A549 treated with dexamethasone at 1 μM for 4 hours (cell line): ENCODE measurements at places on chromosomes 3 and 15. TPM values are rescaled to one million over a fixed set of nuclear protein-coding genes. Genes with fewer than 3 reads are reported as not detected.

Gene TM2D3
- total RNA-seq = 25.8 to 32.4 TPM (median 30.3 TPM) in 5 replicates

Gene ARGFX
- total RNA-seq = not detected in 5 replicates

Gene C2CD4A
- 0.11 to 0.14 TPM (median 0.12 TPM) in 5 replicates for total RNA-seq

Gene PAQR5
- 64.6 to 109 TPM (median 96.1 TPM) in 5 replicates for total RNA-seq

Gene PDCD7
- 24.3 to 28.7 TPM (median 27.5 TPM) in 5 replicates for total RNA-seq

Gene SCG5
- total RNA-seq = 1.5 to 2.6 TPM (median 2.2 TPM) in 5 replicates

Gene ZNF501
- 0.02 TPM in 1 of 5 replicates, not detected in the others for total RNA-seq

Gene INSYN1
- 2.4 to 3.5 TPM (median 2.7 TPM) in 5 replicates for total RNA-seq

Gene C3orf85
- total RNA-seq = not detected in 5 replicates

Gene MYO1E
- total RNA-seq = 235 to 423 TPM (median 355 TPM) in 5 replicates

Gene PGBD4
- total RNA-seq = 1.3 to 1.7 TPM (median 1.6 TPM) in 5 replicates

Gene SKOR1
- 0.05 to 0.08 TPM (median 0.06 TPM) in 4 of 5 replicates, not detected in the other for total RNA-seq

Gene ZNF662
- total RNA-seq = not detected in 5 replicates

Gene AHSG
- 0.06 to 0.09 TPM (median 0.06 TPM) in 3 of 5 replicates, not detected in the others for total RNA-seq

Gene MESP2
- 0.25 to 0.63 TPM (median 0.45 TPM) in 4 of 5 replicates, not detected in the other for total RNA-seq

Gene FBXO40
- not detected in 5 replicates for total RNA-seq

Gene CKMT1B
- 2.4 to 5.3 TPM (median 3.9 TPM) in 5 replicates for total RNA-seq

Gene CYP19A1
- 0.19 to 0.71 TPM (median 0.30 TPM) in 5 replicates for total RNA-seq

Gene KLHL6
- 0.01 to 0.02 TPM (median 0.01 TPM) in 3 of 5 replicates, not detected in the others for total RNA-seq

Gene HACD2
- total RNA-seq = 29.0 to 39.8 TPM (median 35.6 TPM) in 5 replicates

Gene LYZL4
- total RNA-seq = not detected in 5 replicates
